Pancreas (tissue), 10 donors: ENCODE measurements at places on chromosomes 1 and 21. TPM values are rescaled to one million over a fixed set of nuclear protein-coding genes. Genes with fewer than 3 reads are reported as not detected.

DNA sequence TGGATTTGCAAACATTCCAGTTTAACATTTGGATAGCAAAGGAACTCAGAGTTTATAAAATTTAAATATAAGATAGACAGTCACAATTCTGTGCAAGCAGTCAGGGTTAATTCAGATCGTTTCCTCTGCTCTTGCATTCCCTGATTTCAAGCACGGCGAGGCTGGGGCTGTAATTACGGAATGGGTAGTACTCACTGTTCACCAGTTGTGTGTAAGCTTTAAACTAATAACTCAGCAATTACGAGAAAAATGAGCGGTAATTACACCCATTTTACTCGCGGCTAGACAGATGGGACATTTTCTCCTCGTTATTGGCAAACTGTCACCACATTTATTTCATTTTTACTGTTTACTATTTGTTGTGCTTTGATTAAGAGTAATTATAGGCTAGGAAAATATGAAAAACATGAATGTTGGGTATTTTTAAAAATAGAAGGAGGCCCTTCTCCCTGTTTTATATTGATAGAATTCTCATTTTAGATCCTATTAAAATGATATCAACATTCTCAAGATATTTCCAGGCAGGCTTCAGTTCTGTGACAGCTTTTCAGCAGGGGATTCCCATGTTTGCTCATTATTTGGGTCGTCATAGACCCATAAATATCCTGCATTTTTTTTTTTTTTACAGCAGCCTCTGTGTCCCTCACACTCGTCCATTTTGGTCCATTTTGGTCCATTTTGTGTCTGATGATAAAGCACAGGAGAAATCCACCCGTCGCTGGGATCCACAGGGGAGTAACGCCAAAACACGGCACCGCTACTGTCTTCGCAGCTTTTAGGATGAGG, 208.3 kb downstream of the DSCAM start:
- H3K4me1 ChIP-seq = no peaks in the 10 kb centered on the region
- peaks cover 7% of the 10 kb centered on the region for H3K27me3 ChIP-seq
- H3K27ac ChIP-seq = no peak overlapping the region
- H3K4me3 ChIP-seq = no peak overlapping the region
- DNase-seq = no peak
- H3K36me3 ChIP-seq = no peaks in the 10 kb centered on the region

DNA sequence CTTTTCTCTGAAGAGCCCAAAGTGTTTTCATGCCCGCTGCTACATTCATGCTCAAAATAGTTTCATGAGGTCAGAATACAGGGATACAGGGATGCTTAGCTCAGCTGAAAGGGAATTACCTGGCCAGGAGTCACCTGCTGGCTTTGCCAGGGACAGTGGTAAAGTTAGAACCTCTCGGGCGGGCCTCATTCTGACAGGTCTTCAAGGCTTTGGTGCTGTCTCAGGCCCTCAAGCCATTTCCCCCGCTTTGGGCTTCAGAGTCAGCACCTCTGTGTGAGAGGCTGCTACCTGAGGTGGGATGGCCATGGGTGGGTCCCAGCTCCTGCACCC, 5.5 kb downstream of the RASSF5 start:
- peaks cover 25% of the 10 kb centered on the region for H3K4me1 ChIP-seq
- peak overlapping the region; percentile 38 for H3K27ac ChIP-seq
- H3K27me3 ChIP-seq = no peaks in the 10 kb centered on the region
- no peak for DNase-seq

GRCh38 chr1:78441921-78442320, 48.9 kb upstream of the PTGFR start:
- H3K4me3 ChIP-seq = no peak overlapping the region
- H3K27ac ChIP-seq = no peak overlapping the region
- no peak for DNase-seq
- H3K27me3 ChIP-seq = no peaks in the 10 kb centered on the region
- no peaks in the 10 kb centered on the region for H3K4me1 ChIP-seq
- no peaks in the 10 kb centered on the region for H3K36me3 ChIP-seq

GRCh38 chr1:48728584-48728983, 48.1 kb downstream of the BEND5 start:
- H3K36me3 ChIP-seq = no peaks in the 10 kb centered on the region
- DNase-seq = no peak
- H3K27ac ChIP-seq = no peak overlapping the region
- H3K4me3 ChIP-seq = no peak overlapping the region
- no peaks in the 10 kb centered on the region for H3K4me1 ChIP-seq

The IRF6 gene
- 36.8 TPM for total RNA-seq

DNA sequence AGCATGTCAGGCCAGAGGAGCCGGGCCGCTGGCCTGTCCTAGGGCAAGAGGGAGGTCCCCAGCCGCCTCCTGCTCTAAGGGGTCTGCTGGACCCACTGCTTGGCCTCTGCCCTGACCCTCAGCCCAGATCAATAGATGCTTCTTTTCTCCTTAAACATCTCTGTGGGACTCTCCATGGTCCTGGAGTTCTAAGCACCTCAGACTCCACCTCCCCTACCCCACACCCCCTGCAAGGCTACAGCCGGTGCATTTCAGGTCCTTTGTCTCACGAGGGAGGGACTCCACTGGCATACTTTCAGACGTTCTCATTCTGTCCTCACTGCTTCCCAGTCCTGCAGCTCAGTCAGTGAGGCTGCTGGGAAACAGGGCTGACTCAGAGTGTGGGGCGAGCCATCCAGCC, 11.0 kb downstream of the CNTN2 start:
- H3K27ac ChIP-seq = no peak overlapping the region
- no peak for DNase-seq
- H3K27me3 ChIP-seq = no peaks in the 10 kb centered on the region
- H3K36me3 ChIP-seq = no peaks in the 10 kb centered on the region
- H3K4me1 ChIP-seq = no peaks in the 10 kb centered on the region
- no peak overlapping the region for H3K4me3 ChIP-seq

GRCh38 chr1:209835782-209836298, 8.1 kb downstream of the UTP25 start:
- no peak for DNase-seq
- H3K27ac ChIP-seq = no peak overlapping the region
- no peaks in the 10 kb centered on the region for H3K36me3 ChIP-seq
- no peaks in the 10 kb centered on the region for H3K27me3 ChIP-seq

The GPR89A gene
- 13.1 TPM for total RNA-seq

DNA sequence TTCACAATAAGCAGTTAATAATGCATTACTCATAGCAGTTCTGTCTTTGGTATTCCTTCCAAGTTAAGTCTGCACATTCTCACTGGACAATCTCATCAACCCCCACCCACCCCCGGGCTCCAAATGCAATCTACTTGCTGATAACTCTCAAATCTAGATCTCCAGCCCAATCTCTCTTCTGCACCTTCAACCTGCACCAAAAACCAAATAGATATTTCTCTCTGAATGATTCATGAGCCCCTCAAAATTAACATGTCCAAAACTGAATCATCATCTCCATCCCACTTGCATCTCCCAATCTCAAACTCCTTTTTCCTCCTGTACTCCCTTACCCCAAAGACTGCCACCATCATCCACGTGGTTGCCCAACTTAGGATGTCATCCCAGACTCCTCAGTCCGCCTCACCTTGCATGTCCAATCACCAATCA, 2.7 kb downstream of the DOCK7 start:
- no peak overlapping the region for H3K4me3 ChIP-seq
- no peaks in the 10 kb centered on the region for H3K36me3 ChIP-seq
- peaks cover 17% of the 10 kb centered on the region for H3K4me1 ChIP-seq
- H3K27me3 ChIP-seq = no peaks in the 10 kb centered on the region
- no peak overlapping the region for H3K27ac ChIP-seq

GRCh38 chr1:218472885-218473284, 127.7 kb downstream of the TGFB2 start:
- DNase-seq = no peak
- no peaks in the 10 kb centered on the region for H3K4me1 ChIP-seq
- no peak overlapping the region for H3K27ac ChIP-seq
- no peaks in the 10 kb centered on the region for H3K27me3 ChIP-seq
- no peak overlapping the region for H3K4me3 ChIP-seq

The MAPKAPK2 gene
- total RNA-seq = 55.7 TPM

GRCh38 chr1:182925661-182926060, 27.3 kb downstream of the SHCBP1L start:
- H3K36me3 ChIP-seq = no peaks in the 10 kb centered on the region
- H3K4me1 ChIP-seq = no peaks in the 10 kb centered on the region
- no peak overlapping the region for H3K4me3 ChIP-seq
- no peak for DNase-seq
- H3K27ac ChIP-seq = no peak overlapping the region

GRCh38 chr1:107643766-107644165, 321.2 kb downstream of the VAV3 start:
- H3K4me3 ChIP-seq = no peak overlapping the region
- no peaks in the 10 kb centered on the region for H3K27me3 ChIP-seq
- DNase-seq = no peak
- H3K36me3 ChIP-seq = no peaks in the 10 kb centered on the region
- H3K27ac ChIP-seq = no peak overlapping the region
